ENCODE measurements at places on chromosomes 12 and 14.
A peak's percentile ranks its signal among the peaks of the same experiment; 100 is the strongest.

DNA sequence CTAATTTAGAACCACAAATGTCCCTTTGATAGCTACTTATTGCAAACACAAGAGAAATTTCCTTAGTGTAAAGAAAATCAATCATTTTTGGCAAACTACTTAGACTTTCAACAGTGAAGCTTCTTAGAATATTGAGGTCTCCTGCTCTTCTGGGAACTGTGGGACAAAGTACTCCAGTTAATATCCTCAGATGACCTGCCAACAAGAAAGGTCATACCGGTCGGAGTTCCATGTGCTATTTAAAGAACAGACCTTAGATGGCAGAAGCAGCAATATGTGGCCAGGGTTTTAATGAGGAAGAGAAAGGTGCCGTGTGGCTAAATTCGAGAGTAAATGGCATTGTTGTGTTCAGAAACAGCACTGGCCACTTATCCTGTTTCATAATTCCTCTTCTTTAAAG, 114.7 kb upstream of the AMIGO2 start:
- DNase-seq, result no peak

- DNase-seq, result peak; percentile 59
Measured at GRCh38 chr12:118190266-118190665, 54.3 kb downstream of the PEBP1 start.

- no peak for DNase-seq
Measured at GRCh38 chr12:52224151-52224550, 8.9 kb upstream of the KRT7 start.

- no peak for DNase-seq
Measured at GRCh38 chr14:53885136-53885640, 71.4 kb downstream of the BMP4 start.

- DNase-seq, result no peak
Measured at GRCh38 chr12:112218150-112218549, 92.8 kb downstream of the TRAFD1 start.

- DNase-seq, result no peak
Measured at GRCh38 chr14:99327458-99328250, 55.7 kb upstream of the BCL11B start.

DNA sequence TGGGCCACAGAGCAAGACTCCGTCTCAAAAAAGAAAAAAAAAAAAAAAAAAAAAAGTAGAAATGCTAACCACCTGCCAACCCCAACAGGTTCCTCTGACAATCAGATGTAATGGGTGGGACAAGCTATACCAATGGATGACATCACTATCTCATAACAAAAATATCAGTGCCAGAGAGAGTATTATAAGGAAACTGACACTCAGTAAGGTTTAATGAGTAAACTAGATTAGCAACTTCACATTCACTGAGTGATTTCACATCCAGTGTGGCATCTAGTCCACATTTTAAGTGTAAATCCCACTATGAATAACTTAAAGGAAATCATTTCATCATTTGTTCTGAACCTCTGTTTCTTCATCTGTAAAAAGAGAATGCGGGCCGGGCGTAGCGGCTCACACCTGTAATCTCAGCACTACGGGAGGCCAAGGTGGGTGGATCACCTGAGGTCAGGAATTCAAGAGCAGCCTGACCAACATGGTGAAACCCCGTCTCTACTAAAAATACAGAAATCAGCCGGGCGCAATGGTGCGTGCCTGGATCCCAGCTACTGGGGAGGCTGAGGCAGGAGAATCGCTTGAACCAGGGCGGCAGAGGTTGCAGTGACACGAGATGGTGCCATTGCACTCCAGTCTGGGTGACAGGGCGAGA, 1.8 kb downstream of the SART3 start:
- no peak for DNase-seq

GRCh38 chr12:104608998-104609397, 152.2 kb downstream of the CHST11 start:
- DNase-seq, result no peak
